ENCODE measurements at places on chromosomes 1 and 21.
A peak's percentile ranks its signal among the peaks of the same experiment; 100 is the strongest.

DNA sequence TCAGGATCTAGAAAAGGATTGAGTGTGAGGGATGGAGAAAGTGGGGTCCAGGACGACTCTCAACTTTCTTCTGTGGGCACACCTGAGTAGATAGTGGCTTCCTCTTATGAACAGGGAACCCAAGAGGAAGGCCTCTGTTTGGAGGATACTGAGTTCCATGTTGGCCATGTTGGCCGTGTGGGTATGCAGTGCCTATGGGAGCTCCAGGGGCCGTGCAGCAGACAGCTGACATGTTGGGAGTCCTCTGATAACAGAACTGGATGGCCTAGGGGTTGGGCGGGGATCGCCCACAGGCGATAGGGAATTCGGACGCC lies 43.0 kb downstream of the TMEM53 start:
- no peak for DNase-seq

GRCh38 chr1:7680955-7681268 lies 90.2 kb upstream of the VAMP3 start:
- DNase-seq, result no peak

- no peak for DNase-seq
Measured at GRCh38 chr1:212438831-212439237, 6.1 kb downstream of the NENF start.

DNA sequence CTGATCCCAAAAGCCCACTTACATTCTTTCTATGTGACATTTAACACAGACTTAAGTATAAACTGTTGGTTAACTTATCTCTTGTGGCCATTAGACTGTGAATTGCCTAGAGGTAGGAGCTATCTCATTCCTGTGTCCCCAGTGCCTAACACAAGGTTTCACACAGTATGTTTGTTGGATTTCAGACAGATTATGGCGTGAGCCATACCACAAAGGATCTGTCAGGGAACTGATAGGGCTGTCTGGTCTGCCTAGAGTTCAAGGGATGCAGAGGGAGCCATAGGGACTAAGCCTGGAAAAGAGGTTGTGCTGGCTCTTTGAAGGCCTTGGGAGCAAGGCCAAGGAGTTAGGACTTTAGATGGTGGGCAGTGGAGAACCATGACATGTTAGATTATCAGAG lies 40.0 kb downstream of the MEF2D start:
- no peak for DNase-seq

DNA sequence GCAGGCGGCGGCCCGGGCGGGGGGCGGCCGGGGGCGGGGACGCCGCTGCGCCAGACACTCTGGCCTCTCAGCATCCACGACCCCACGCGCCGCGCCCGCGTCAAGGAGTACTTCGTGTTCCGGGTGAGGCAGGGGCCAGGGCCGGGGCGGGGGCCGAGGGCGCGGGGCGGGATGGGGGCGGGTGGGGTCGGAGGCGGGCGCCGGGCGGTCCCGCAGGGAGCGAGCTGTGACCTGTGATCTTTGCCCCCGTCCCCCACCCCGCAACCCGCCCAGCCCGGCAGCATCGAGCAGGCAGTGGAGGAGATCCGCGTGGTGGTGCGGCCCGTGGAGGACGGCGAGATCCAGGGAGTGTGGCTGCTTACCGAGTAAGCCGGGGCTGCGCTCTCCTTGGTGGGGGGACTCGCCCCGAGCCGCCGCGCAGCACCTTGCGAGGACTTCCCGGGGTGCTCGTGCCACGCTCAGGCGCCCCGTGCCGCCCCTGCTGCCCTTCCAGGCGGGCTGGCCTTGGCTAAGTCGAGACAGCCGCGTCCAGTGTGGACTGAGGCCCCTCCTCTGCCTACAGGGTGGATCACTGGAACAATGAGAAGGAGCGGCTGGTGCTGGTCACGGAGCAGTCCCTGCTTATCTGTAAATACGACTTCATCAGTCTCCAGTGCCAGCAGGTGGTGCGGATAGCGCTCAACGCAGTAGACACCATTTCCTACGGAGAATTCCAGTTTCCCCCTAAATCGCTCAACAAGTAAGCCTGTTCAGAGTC lies 514 bp downstream of the TPRG1L start:
- peak; percentile 29 for DNase-seq

GRCh38 chr1:181499825-181500224 lies 16.5 kb downstream of the CACNA1E start:
- DNase-seq, result no peak

GRCh38 chr1:176531036-176531435 lies 68.1 kb downstream of the PAPPA2 start:
- no peak for DNase-seq

DNA sequence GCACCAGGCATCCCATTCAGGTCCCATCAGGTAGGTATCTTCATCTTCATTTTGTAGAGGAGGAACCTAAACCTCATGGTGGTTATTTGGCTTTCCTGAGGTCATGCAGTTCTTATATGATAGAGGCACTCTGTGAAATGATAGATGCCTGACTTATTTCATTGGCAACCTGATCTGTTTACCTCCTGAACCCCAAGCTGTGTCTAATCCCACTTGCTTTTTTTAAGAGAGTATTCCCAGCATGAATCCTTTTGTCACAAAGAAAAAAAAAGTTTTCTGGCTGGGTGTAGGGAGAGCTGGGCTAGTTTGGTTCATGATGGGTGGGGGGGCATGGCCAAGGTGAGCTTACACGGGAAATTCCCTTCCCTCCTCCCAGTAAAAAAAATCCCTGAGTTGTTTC lies 154.2 kb downstream of the TENT5C start:
- no peak for DNase-seq
